ENCODE measurements at places on chromosomes 11 and 22.

DNA sequence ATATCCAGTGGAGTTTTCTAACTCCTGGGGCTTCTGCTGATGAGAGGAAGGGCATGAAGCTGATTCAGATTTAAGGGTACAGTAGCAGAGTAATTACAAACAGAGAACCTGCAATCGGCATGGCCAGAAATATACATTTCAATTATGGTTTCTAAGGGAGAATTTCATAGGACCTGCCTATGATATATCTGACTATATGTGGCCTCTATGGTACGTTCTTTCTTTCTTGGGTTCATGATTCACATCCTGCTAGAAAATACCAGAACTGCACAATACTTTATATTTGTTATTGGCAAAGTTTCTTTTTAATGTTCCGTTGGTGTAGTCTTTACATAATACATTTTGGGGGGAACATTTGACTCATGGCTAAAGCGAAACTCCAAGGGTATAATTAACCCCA lies 63.1 kb upstream of the TTC12 start:
- DNase-seq = no peak

GRCh38 chr22:32951076-32951806 lies 106.9 kb downstream of the SYN3 start:
- no peak for DNase-seq

GRCh38 chr11:113695207-113695606 lies 10.9 kb downstream of the TMPRSS5 start:
- no peak for DNase-seq

GRCh38 chr11:95231881-95232605 lies 1.0 kb upstream of the SESN3 start:
- no peak for DNase-seq

GRCh38 chr11:80282643-80283042 lies 841.8 kb upstream of the TENM4 start:
- DNase-seq = no peak

DNA sequence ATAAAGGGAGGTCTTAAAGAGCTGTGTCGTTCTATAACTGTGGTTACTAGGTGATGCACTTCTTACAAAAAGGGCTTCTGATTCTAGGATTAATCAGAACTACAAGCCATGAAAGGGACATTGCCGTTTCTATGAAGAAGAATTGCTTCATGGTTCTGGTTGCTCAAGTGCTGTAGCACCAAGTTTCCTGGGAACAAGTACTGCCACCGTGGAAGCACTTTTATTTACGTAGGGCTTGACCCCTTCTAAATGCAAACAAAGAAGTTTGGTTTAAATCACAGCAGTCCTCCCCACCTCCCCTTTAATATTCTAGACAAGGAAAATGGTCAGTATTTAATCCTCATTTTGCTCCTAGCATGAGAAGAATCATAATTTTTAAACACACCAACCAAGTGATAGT lies 9.8 kb downstream of the YAP1 start:
- no peak for DNase-seq

DNA sequence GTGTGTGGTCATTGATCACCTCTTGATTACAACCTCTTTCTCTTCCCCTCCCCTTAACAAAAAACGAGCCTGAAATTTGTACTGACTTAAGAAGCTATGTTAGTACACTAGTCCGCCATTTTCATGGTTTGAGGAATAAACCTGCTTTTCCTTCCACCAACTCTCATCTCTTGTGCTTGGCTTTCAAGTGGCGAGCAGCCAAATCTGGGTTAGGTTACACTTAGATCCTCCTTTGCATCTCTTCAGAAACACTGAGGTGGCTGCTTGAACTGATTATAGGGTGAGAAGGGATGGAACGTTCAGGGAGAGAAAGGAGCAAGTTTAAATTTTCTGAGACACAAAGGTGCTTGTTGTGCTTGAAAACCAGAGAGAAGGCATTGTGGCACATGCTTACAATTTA lies 2171.4 kb downstream of the LRRC4C start:
- no peak for DNase-seq

DNA sequence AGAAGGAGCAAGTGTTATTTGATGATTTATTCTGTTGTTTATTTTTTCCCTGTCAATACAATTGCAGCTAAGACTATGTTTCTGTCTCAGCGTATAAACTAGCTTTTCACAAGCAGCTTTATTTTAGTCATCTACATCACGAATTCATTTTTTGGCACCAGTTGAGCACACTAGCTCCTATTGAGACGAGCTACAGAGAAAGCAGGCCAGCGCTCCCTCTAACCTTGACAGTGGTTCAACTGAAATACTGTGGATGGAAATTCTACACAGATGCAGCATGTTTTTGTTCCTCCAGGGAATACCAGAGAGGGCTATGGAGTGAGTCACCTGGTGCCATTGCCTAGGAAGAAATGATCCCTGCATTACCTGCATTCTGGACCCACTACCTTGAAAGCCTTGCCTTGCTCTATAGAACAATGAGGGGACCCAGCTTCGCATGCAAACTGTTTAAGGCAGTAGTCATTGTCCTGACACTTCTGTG lies 108.2 kb upstream of the ARHGAP42 start:
- no peak for DNase-seq

DNA sequence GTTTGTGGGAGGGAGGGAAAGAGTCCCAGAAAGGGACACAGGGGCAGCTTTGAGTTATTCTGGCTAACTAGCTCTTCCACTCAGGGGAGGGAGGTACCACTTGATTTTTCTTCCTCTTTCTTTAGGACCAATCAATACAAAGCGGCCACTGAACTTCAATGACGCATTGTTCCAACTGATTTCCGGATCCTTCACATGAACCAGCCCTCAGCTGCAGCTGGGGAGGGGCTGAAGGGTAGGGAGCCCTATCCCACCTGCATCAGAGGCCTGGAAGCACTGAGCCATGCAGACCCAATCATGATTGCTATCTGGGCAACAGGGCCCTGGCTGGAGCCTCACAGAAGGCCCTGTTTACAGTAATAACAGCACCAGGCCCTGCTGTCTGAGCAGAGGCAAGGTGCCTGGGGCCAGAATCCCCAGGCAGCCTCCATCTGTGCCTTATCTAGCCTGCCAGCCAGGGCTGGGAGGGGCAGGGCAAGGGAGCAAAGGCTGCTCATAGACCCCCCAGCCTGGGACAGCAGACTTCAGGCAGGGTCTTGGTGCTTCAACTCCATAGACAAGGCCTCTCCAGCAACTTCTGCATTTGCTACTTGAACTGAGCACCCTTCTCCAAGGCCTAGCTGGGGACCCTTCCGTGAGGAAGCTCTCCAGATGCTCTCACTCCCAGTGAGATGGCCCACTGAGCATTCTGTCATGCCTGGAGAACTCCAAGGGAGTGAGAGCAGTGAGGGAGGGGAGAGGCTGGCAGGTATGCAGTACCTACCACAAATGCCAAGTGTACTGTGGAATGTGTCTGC lies 22.5 kb downstream of the CLPB start:
- no peak for DNase-seq

- DNase-seq = no peak
Measured at GRCh38 chr11:109978895-109979294, 114.3 kb upstream of the ZC3H12C start.

DNA sequence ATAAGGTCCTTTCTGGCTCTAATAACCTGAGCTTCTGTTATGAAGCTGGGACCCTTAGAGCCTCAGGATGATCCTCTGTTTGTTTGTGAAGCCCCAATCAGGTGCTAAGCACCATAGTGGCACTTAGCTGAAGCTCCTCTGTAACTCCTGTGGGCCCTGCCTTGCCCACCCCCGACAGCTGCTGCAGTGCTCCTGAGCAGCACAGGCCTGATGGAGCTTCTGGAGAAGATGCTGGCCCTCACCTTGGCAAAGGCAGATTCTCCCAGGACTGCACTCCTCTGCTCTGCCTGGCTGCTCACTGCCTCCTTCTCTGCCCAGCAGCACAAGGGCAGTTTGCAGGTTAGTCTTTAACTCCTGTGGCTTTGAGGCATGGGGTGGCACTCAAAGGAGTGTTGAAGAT lies 19.0 kb upstream of the CCDC134 start:
- no peak for DNase-seq

DNA sequence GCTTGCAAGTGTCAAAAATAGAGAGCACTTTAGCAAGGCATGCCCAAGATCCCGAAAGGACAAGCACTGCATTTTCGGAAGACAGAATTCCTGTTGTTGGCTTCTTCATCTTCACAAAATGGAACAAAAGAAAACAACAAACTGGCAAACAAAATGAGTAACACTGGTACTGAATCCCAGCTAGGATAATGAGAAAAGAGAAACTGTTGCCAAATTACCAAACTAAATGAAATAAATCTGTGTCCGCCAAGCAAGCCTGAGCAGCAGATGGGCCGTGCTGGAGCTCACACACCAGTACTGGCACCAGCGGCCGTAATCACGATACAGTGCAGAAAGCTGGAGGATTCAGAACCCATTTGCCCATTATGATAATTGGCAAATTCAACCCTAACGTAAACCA lies 30.6 kb downstream of the TUB start:
- DNase-seq = no peak

- DNase-seq = no peak
Measured at GRCh38 chr11:130211781-130212401, 52.3 kb downstream of the ST14 start.

- no peak for DNase-seq
Measured at GRCh38 chr11:93389737-93390136, 59.2 kb downstream of the DEUP1 start.

DNA sequence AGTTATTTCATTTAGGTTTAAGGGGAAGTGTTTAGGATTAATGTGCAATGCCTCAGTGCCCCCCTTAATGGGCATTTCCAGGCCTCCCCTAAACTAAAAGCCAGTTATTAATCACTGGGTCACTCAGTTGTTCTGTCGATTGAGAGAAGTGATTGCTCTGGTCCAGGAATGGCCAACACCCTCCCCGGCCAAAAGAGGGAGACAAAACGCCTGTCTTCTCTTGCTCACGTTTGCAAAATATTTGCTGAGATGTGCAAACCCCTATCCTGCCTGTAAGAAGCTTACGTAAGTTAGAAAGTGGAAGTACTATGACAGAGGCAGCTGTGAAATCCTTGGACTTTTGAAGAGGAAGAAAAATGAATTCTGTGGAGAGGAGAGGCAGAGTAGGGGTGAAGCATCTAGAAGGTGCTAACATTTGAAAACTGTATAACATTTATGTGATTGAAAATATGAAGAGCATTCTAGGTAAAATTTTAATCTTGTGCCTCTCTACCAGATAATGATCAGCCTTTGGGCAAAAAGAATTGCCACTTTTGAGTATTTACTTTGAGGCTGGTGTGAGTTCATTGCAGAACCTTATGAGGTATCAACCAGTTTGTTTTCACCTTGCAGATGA lies 37.7 kb downstream of the NTM start:
- no peak for DNase-seq

DNA sequence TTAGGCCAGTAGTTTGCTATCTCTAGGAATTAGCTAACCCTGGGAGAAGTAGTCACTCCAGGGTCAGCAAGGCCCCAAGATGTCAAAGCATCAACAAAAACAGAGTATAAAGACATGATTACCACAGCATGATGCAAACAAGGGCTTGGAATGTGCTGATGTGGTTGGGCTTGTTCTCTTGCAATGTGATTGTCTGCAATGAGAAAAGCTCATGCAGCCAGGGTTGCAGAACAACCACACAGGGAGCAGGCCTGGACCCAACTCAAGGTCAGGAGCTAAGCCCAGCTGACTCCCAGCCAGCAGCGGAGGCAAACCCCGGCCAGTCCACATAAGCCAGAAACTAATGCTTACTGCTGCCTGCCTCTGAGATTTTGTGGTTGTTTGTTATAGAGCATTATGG lies 132.4 kb upstream of the ZC3H12C start:
- DNase-seq = no peak

DNA sequence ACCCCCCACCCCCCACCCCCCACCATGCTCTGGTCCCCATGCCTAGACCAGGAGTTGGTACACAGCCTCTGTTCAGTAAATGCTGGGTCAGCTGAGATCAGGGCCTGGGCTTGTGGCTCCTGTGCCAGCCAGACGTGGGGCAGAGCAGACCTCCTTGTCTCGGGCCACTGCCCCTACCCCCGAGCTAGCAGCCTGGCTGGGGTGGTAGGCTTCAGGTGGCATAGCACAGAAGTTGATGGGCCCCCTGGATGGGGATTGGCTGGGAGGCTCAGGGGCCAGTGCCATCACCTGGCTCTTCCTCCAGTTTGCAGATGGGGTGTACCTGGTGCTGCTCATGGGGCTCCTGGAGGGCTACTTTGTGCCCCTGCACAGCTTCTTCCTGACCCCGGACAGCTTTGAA lies 139.9 kb downstream of the PARVA start:
- no peak for DNase-seq

- no peak for DNase-seq
Measured at GRCh38 chr11:133081020-133081419, 451.3 kb downstream of the OPCML start.

GRCh38 chr11:34558673-34559072 lies 45.1 kb upstream of the ELF5 start:
- DNase-seq = no peak

GRCh38 chr11:6621711-6622211 lies 2.5 kb upstream of the TPP1 start:
- DNase-seq = no peak

- no peak for DNase-seq
Measured at GRCh38 chr11:94926698-94927237, 46.6 kb downstream of the CWC15 start.

GRCh38 chr11:70389201-70389600 lies 9.1 kb upstream of the CTTN start:
- no peak for DNase-seq

DNA sequence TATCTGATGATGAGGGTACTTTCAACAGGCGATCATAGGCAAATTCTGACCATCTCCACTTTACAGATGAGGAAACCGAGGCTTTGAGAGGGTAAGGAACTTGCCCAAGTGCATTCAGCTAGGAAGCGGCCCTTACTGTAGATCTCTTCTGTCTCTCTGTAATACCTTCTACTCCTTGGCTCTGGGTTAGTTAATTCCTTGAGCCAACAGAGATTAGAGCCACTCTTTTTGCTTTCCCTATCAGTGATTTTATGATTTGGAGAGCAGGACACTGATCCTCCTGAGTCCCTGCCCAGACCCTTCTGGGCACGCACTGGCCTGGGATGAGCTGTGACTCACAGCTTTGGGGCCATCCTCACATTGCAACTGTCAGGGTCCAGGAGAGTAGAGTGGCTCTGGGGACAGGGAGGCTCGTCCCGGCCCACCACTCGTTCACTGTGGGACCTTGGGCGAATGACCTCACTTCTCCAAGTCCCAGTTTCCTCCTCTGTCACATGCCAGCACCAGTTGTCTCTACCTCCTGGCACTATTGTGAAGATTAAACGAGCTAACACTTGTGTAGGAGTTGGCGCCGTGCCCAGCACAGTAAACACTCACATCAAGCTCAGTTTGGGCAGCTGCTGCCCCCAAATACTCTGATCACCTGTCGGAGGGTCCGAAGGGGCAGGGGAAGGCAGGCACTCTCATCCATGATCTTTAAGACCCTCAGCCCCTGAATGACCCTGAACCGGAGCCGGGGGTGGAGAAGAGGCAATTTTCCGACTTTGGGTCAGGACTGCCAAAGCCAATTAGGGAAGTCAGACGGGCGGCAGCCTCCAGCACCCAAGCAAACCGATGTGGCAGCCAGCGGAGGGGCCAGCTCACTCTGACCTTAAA lies 235.0 kb downstream of the MIAT start:
- no peak for DNase-seq

Data from NCI-H1048 (cell line).